ENCODE measurements at places on chromosomes 6 and 20.

DNA sequence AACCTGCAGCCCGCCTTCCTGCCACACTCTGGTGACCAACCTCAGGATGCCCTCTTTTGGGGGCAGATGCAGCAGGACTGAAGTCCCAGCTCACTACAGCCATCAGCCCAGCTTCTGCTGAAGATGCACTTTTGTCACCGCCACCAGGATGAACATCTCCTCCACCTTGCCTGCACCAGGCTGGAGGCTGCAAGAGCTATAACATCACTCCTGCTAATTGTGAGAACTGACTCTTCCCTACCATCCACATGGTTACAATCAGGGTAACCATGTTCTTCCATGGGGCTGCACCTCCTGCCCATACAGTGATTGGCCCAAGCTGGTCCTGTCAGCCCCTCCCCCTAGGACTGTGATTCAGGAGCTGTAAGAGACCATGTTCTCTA, 2.0 kb upstream of the ACTL10 start:
- no peak for DNase-seq

DNA sequence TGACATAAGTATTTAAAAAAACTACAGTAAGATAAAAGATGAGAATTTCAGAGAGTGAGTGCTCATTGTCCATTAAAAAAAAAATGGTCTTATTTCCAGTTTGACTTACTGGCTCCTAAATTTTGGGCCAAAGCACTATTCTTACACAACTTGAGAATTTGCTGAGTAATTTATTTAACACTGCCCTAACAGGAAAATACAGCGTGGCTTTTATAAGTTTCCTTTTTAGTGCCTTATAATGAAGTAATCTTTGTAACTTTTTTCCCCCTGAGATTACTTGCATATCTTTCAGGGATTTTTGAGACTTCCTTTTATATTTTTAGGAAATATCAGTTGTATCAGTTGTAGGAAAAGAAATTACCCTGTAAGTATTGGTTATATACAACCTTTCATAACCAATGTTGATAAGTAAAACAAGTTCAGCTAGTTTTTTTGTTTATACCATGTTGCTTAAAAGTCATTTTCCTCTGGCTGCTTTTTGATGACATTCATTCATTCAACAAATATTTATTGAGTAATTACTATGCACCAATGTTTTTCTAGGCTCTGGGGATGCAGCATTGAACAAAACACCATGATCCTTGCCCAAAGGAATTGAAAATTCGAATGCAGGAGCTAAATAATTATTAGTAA, 106.4 kb upstream of the SGK1 start:
- DNase-seq = no peak

DNA sequence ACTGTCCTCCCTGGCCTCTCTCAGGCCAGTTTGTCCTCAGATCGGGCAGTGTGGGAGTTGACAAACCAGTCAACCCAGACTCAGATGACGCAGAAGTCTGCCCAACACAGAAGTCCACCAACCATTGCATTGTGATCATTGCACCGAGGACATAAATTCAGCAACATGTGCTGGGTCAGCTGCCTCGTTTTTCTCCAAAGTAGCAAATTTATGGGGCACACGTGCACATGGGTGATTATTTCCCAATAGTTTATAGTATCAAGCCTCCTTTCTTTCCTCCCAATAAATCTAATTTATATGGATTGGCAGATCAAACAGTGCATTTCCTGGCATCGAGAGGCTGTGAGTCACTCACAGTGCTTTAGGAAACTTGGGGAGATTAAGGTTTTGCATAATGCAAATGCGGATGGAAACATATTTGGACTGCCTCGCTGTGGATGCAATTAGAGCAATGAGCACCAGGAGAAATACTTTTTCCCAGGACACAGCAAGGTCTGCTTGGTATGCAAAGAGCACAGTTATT, 413.7 kb upstream of the SULF2 start:
- DNase-seq = no peak

- no peak for DNase-seq
These were observed 107.3 kb downstream of the NCOA3 start for GRCh38 chr20:47609001-47609400.

- DNase-seq = no peak
These were observed 81.2 kb downstream of the UNC5CL start for GRCh38 chr6:40957616-40958492.

DNA sequence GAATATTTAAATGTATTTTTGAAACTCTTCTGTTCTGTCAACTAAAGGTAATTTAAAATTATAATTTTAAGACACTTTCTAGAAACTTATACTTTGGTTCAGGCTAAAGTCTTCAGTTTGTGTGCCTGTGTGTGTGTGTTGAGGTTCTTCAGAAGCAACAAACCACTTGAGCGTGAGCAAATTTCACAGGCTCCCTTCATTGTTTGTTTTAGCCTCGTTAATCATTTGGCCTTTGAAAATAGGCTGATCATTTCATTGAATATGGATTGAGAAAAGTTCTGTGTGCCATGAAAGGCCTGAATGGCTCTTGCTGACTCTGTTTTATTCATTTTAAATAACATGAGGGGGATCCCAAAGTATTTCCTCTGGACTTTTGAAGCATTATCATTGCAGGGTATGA, 420.1 kb downstream of the CDKAL1 start:
- DNase-seq = no peak

DNA sequence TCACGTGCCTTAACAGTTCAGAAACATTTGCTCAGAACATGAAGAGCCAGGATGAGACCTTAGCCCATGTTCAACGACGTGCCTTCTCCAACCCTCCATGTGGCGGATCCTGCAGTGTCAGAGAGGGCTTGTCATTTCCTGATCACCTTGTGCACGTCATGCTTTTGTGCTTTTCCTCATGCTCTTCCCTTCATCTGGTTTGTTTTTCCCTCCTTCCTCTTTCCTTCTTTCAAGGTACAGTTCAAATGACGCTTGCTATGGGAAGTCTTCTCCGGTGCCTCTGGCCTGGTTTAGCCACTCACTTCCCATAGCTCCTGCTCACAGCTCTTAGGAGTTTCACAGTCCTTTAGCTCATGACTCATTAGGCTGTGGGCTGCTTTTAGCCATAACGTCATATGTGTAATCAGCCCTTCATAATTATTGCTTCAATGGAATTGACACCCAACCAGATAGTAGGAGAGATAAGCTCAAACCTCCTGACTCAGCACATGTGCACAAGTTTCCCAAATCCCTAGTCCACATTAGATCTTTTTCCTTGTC, 102.7 kb upstream of the CNKSR3 start:
- no peak for DNase-seq

GRCh38 chr6:23413327-23414050, 712.5 kb upstream of the NRSN1 start:
- DNase-seq = no peak

GRCh38 chr6:62285612-62286469, at the start of gene KHDRBS2:
Gene KHDRBS2 (minus strand): TSS chr6:62286225.
- peak; percentile 60 for DNase-seq

DNA sequence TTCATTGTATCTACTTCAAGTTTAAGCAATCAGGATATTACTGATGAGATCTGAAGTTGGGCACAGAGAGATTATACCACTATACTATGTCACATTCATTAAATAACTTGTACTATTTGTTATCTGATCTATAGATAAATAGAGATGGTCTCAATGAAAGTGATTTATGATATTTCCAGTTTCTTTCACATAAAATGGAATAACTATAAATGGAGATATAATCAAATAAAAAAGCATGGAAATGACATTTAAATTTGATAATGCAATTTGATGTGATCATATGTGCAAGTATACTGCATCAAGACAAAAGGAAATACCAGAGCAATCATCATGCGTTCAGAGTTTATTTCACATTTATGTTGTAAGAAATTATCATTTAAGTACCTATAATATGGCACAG, 368.9 kb downstream of the PKHD1 start:
- no peak for DNase-seq

DNA sequence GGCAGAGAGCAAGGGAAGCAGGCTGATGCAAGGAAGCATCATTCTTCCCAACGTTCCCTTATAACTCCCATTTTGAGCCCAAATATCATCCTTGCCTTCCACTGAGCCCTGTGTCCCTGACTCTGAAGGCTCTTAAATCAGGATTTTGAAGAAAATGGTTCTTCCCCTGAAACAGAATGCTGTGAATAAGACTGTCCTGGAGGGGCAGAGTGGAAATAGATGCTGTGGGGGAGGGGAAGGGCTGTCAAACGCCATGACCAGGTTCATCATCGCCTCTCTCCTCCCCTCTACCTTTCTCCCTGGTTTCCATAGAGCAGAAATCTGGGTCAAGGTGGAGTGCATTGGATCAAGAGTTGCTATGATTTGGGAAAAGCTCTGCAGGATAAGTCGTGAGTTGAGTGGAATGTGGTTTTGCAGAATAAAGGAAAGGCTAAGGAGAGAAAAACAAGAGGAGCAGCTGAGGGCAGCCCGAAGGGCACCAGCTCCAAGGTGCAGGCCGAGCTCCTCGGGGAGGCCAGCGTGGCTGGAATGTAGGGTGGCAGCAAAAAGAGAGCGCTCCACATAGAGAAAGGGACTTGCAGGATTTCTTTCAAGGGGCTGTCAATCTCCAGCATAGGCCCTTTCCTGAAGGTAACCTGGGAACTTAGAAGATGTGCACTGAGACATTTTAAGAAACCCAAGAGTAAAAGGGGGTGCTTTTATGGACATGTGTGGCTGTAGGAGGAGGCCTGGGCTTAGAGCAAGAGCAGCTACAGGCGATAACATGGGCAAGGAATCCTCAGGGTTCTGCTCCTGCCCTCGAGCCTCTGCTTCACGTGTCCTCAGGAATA, 120.8 kb upstream of the CDYL start:
- no peak for DNase-seq

GRCh38 chr20:53161473-53161872, 189.3 kb downstream of the TSHZ2 start:
- DNase-seq = no peak

DNA sequence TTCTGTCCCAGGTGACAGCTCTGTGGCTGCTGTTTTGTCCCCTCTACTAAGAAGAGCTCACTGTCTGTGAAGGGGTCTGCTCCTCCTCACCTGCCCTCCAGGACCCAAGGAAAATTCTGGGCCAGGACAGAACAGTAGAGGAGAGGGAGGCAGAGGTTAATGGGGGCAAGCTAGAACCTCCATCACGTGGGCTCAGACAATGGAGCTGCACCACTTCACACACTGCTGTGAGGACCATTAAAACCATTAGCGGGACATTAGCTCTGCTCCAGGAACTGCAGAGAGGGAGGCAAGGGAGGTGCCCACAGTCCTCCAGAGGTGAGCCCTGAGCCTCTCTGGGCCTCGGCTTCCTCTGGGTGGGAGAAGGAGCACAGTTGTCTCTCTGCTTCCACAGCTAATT, 78.4 kb downstream of the NOL4L start:
- DNase-seq = no peak

DNA sequence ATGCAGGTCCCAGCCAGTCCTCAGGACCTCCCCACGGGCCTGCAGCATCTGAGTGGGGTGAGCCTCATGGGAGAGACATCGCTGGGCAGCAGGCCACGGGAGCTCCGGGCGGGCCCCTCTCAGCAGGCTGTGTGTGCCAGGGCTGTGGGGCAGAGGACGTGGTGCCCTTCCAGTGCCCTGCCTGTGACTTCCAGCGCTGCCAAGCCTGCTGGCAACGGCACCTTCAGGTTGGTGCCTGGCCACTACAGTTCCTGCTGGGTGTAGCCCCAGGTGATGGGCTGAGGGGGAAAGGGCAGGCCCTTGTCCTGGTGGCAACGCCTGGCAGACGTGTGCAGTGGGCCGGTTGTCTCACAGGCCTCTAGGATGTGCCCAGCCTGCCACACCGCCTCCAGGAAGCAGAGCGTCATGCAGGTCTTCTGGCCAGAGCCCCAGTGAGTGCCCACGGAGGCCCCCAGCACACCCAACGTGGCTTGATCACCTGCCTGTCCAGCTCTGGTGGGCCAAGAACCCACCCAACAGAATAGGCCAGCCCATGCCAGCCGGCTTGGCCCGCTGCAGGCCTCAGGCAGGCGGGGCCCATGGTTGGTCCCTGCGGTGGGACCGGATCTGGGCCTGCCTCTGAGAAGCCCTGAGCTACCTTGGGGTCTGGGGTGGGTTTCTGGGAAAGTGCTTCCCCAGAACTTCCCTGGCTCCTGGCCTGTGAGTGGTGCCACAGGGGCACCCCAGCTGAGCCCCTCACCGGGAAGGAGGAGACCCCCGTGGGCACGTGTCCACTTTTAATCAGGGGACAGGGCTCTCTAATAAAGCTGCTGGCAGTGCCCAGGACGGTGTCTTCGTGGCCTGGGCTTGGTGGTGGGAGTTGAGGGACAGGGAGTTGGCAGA, 787 bp upstream of the TNFRSF6B start:
- no peak for DNase-seq

GRCh38 chr6:8545336-8545735, 110.0 kb upstream of the SLC35B3 start:
- no peak for DNase-seq

GRCh38 chr6:142339113-142339512, 37.3 kb downstream of the ADGRG6 start:
- no peak for DNase-seq

GRCh38 chr6:108689272-108690161, 128.8 kb downstream of the FOXO3 start:
- peak; percentile 95 for DNase-seq

GRCh38 chr6:112802144-112802543, 455.0 kb downstream of the RFPL4B start:
- no peak for DNase-seq

- no peak for DNase-seq
These were observed 40.4 kb upstream of the RAB22A start for GRCh38 chr20:58268936-58269619.

DNA sequence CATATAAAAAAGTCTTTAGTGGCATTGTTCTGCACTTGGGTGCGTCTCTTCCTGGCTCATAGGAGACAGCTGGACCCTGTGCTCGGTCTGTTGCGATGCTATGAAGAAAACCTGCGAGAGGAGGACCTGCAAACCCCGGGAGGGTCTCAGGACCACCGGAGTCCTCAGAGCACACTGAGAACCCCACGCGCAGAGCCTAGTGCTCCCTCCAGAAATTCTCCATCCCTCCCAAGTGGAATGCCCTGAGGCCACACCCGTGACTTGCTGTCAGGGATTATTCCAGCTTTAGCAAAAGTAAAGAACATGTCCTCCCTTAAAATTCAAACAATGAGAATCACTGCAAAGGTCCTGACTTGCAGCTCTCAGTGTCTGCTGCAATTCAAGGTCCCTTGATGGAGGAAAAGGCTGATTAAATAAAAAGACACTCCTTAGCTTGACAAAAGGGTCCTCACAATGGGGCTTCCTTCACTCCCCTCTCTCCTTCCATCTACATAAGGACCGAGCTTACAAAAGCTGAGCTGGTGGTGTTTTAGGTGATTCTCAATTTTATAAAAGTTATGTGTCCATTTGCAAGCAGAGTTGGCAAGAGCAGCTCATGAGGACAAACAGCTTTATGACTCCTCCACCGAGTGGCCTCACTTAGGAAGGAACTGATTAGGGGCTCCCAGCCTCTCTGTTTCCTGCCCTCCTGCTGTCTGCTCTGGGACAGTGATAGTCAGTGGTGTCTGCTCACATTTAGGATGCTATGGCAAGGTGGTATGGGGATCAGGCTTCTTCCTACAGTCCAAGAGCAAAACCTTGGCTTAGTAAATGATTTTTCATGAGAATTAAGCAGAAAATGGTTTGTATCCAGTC, 97.0 kb downstream of the RAMACL start:
- DNase-seq = no peak

DNA sequence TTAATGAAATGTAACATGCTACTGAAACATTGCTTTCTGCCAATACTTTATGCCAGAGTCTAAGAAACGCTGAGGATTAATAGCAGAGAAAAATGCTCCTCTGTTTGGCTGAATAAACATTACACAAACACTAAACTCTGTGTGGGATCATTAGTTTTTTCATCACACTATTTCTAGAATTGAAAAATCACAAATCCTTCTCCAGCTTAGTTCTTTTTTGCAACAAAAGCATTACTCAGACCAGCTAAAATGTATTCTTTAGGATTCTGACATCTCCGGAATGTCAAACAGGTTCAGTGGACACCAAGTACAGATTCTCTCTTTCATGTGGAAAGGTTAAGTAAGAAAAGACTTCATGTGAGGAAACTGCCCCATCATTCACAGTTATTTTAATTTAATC, 226.9 kb downstream of the SIM1 start:
- DNase-seq = no peak

Data from breast epithelium (tissue), 4 donors.